Jurkat, Clone E6-1 (cell line): ENCODE measurements at places on chromosomes 6 and 20.

GRCh38 chr20:43799150-43799711 lies 72.4 kb upstream of the GTSF1L start:
- DNase-seq = peak; percentile 72

GRCh38 chr6:137008204-137008603 lies 36.6 kb downstream of the IL20RA start:
- DNase-seq = no peak

DNA sequence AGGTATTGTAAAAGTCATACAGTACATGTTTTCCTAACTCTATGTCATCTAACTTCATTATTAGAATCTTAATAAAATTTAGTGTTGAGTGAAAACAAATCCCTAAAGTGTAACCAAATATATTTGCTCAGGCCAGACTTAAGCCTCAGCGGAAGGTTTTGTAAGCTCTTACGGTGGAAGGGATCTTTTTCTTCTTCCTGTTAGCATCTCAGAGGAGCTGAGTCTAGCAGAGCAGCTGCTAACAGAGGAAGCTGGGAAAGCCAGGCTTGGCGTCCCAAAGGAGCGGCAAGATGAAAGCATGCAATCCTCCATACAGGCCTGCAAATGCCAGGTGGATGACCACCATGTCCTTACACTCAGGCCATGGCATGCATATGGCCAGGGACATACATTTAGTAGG lies 72.4 kb downstream of the ADTRP start:
- DNase-seq = no peak

GRCh38 chr6:5776706-5777390 lies 229.9 kb downstream of the NRN1 start:
- DNase-seq = no peak

DNA sequence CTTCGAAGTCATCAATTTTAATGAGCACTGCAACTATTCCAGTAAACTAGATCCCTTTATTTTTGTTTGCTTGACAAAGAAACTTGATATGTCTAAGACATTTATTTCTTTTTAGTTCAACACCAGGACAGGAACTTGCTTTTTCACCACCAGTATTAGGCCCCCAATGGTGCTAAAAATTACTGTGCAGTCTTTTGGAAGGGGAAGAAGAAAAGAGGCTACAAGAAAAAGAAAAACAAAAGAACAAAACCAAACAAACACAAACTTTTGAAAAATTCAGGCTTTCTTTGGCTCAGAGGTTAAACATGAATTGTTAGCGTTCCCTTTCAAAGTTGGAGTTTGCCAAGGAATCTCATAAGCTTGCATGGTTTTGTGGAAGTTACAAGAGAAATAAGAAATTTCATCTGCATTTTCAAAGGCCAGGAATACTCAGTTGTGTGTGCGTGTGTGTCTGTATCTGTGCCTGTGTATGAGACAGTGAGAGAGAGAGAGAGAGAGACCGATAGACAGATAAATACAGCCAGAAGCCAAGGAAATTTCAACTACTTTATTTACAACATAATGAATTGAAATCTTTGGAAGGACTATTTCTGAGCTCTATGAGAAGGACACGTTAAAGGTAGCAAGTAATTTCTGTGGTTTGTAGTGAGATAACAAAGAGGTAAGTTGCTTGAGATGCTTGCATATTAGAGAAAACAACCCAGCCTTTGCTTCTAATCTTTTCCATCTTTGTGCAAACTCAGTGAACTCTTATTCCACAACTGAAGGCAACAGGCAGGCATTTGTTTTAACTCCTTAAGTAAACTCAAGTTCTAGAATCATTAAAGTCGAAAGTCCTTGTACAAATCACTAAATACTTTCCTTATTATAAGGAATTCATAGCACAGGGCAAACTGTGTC lies 171.0 kb upstream of the CITED2 start:
- DNase-seq = no peak

GRCh38 chr20:45998761-45999160 lies 9.9 kb upstream of the MMP9 start:
- no peak for DNase-seq

DNA sequence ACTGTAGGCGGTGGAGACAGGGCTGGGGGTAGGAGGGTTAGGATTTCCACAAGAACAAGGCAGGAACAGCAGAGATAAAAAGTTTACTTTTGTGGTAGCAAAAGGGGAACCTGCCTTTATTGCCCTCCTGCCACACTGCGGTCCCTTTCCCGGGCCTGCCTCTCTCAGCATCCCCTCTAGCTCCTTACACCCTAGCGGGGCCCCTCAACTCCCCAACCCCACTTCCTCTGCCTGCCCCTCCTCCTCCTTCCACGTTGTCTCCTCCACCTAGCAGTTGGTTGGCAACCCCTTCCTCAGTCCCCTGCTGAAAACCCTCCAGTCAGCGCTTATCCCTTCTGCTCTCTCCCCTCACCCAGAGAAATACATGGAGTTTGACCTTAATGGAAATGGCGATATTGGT lies 714 bp downstream of the AIF1 start:
- peak; percentile 85 for DNase-seq

GRCh38 chr6:17280138-17280537 lies 1.0 kb upstream of the RBM24 start:
- DNase-seq = no peak

GRCh38 chr20:50111120-50111828 lies 1.7 kb downstream of the UBE2V1 start:
- no peak for DNase-seq

DNA sequence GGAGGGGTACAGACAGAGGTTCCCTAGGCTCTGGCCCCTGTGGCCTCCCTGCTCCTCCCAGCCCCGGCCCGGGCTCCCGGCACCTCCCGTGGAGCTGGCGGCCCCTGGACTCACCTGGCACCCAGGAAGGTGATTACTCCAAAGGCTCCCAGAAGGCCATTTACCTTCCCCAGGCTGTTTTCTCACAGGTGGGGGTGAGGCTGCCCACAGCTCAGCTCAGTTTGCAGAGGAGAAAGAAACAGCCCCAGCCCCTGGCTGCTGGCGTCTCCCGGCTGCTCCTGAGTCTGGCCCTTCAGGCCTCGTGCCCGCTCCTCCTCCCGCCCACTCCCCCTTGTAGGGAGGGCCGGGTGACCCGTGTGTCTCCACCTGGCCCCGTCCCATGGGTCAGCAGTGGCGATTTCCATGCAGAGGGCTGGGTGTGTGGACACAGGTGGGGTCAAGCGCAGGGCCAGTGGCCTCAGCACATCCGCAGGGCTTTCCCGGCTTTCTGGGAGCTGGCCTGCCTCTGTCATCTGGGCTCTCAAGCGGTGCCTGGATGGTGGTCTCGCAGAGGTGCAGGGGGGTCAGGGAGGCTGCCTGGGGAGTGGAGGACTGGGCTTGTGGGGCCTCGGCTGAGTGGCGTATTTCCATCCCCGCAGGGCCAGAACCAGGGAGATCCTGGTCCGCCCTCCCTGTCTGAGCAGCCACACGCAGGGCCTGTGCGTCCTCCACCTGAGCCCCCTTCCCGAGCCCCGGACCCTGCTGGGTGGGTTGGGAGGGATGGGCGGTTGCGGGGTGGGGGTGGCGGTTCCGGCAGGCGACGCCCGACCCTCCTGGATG lies 20.2 kb upstream of the GATA5 start:
- no peak for DNase-seq

GRCh38 chr20:23410916-23411695 lies 10.2 kb downstream of the NAPB start:
- DNase-seq = no peak

DNA sequence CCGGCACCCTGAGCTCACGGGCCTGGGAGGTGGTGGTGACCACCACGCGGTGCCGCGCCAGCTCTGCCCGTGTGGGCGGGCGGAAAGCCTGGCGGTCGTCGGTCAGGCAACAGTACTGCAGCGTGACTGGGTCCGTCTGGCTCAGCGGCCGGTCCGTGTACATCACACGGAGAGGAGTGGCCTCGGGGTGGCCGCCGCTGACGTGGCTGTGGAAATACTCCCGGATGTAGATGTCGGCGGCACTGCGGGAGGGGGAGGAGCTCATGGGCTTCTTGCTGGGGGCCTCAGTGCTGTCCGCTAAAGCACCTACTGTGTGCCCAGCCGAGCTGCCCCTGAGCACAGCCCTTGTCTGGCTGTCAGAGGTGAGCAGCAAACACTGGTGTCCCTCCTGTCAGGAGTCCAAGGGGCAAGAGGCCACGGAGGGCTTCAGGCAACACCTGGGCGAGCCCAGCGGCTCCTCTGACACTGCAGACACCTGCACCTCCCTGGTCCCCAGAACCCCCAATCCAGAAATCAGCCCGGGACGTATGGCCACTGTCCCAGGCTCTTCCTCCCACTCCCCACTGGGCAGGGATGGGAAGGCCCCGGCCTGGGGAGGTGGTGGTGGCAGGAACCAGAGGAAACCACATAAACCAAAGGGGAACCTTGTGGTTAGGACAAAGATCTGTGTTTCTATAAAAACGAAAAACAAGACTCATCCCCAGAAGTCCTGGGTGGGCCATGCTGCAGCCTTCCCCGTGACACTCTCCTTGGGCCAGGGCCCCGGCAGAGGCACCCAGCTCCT lies 6.5 kb downstream of the HELZ2 start:
- peak; percentile 42 for DNase-seq

- DNase-seq = no peak
These were observed 9.7 kb upstream of the MRPS10 start for GRCh38 chr6:42227173-42227850.

DNA sequence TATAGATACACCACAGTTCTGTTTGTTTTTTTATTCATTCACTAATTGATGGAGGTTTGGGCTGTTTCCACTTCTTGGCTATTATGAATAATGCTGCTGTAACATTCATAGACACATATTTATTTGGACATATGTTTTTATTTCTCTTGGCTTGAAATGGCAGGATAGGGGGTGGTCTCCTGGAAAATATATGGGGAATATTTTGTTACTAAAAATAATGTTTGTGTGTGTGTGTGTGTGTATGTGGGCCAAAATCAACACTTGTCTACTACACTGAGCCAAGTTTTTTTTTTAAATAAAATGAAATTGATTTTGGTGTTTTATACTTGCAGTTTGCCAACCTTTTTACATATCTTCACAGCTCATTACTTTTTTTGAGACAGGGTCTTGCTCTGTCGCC lies 264.4 kb upstream of the SULF2 start:
- DNase-seq = no peak

DNA sequence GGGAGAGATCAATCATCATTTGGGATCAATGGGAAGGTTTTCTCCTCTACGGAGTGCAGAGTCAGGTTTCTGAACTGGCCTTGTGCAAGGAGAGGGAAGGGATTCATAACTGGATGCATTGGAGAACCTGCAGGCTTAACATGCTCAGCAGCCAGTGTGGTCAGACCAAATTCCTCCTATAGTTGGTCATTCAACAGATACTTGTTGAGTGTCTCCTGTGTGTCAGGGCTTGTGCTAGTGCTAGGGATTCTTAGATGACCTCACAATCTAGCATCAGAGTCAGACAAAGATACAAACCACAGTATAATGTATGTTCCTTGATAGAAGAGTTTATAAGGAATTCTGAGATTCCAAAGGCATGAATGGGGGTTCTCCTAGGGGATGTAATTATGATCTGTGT lies 23.9 kb downstream of the RALY start:
- DNase-seq = no peak

GRCh38 chr6:164039954-164040375 lies 625.4 kb downstream of the QKI start:
- no peak for DNase-seq

DNA sequence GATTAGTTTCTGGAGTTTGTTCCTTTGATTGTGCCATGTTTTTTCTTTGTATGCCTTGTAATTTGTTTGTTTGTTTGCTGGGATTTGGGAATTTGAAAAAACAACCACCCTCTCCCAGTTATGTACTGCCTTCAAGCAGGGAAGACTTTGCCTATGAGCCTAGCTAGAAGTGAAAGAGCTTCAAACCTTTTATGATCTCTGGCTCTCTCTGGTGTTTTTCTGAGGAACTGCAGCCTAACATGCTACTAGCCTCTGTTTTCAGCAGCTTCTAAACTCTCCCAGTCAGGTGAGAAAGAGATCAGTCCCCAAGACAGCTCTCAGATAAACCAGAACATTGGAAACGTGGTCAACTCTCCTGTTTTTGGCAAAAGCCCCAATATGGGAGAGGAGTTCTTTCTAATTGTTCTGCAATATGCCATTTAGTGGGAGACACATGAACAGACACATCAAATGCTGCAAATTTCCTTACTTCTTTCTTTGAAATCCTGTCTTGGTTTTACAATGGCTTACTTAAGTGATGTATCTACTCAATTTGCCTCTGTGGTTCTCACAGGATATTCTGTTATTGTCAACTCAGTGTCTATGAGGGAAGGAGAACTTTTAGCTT lies 58.9 kb upstream of the SERINC1 start:
- peak; percentile 64 for DNase-seq
